ENCODE measurements at places on chromosomes 4 and X.
A peak's percentile ranks its signal among the peaks of the same experiment; 100 is the strongest.

- no peak for DNase-seq
Measured at GRCh38 chrX:16788477-16788876, 2.2 kb downstream of the TXLNG start.

DNA sequence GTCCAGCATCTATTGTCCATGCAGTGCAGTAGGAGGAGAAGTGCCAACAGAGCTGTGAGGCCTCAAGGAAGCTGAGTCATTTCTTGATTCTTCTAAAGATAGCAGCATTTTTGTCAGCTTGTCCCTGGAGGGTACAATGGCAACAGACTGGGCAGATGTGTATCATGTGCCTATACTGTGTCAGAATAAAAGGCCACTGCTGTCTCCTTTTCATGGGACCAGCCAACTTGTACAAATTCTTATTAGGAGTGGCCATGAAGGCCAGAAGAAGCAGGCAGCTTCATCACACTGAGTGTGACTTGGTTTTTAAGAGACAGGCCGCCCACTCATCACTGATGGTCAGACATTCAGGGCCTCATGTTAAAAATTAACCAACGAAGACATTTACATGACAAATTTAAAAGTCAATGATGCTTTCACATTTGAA lies 185.0 kb upstream of the FAM241A start:
- no peak for DNase-seq

- no peak for DNase-seq
Measured at GRCh38 chr4:23297327-23297726, 592.5 kb downstream of the PPARGC1A start.

- DNase-seq: peak; percentile 53
Measured at GRCh38 chr4:101693842-101694398, 96.6 kb upstream of the BANK1 start.

DNA sequence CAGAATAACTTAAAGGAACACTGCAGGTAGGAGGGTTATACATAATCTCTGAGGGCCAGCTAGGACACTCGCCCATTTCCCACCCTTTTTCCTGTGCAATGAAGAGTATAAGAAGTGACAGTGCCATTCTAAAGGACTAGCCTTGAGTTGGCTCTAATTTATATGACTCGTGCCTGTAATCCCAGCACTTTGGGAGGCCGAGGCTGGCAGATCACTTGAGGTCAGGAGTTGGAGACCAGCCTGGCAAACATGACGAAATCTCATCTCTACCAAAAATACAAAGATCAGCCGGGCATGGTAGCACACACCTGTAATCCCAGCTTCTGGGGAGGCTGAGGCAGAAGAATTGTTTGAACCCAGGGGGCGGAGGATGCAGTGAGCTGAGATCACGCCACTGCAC lies 4.4 kb downstream of the TBC1D1 start:
- DNase-seq: no peak

DNA sequence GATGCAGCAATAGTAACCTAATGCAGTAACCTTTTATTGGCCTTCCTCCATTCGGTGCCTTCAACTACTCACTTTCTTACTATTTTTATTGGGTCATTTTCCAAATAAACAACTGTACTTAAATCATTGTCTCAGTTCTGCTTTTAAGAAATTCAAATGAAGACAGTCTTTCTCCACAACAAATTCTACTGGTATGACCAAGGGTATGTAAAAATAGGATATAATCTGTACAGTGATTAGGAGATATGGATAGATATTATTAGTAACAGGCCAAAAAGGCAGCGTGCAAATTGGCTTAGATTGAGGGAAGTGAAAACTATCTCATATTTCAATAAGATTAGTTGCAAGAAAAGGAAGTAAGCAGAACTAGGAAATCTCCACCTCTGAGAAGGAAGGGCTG lies 177.4 kb upstream of the PPP1R2C start:
- no peak for DNase-seq

DNA sequence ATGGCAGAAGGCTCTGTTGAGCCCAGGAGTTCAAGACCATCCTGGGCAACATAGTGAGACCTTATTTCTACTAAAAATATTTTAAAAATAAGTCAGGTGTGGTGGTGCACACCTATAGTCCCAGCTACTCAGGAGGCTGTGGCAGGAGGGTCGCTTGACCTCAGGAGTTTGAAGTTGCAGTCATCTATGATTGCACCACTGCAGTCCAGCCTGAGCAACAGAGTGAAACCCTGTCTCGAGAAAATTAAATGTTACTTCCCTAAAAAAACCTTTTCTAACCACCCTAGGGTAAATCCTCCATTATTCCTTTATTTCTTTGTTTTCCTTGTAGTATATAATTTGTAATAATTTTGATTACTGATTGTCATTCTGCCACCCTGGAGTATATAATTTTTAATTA lies 7.9 kb downstream of the FAM200B start:
- no peak for DNase-seq

DNA sequence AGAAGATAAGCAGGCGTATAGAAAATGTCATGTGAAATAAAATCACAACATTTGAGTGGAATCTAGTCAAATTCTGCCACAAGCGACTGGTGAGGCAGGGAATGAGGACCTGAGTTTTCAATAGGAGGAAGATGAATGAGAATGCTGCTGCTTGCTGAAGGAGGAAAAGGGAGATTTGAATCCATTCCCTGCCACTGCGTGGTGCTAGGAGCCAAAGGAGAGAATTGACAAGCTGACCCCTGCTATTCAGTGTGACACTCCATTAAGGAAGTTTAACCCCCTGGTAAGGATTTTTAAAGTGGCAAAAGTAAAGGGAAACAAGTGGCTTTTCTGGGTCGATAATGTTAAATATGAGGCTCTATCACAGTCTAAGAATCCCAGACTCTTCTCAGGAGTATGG lies 314.0 kb downstream of the NAF1 start:
- no peak for DNase-seq

DNA sequence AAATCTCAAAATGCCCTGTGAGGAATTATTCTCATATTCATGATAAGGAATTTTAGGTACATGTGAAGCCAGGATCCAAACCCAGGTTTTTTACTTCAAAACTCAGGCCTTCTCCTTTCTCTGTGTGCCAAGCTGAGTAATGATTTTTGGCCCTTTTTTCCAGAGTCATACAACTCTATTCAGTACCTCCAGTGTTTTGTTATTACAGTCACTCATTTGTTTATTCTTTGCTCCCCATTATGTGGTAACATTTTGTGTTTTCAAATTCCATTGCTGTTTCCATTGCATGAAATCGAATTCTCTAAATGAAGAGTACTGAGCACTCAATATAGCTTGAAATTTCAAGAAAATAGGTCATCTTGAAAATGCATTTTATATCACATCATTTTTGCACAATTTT lies 315.4 kb downstream of the NR3C2 start:
- DNase-seq: no peak

GRCh38 chr4:110475881-110476818 lies at the start of gene ENPEP:
TSS of gene ENPEP (plus strand) at chr4:110476155. CDS start at chr4:110476415, 260 bp downstream.
- no peak for DNase-seq

DNA sequence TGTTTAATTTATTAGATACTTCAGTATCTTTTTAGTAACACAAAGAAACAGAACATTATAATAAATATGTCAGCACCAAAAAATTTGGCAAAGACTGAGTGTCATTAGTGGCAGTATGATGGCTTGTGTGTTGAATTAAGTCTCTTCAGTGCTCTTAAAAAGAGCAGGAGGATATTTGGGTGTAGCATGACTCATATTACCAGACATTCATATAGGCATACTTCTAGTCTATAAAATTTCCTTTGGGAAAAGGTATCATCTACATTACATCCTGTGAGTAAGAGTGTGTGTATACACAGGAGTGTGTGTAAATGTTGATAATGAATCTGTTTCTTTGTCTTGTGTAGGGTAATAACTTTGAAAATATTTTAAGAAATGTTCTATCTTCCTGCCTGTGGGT lies 135.7 kb downstream of the CNKSR2 start:
- peak; percentile 55 for DNase-seq

DNA sequence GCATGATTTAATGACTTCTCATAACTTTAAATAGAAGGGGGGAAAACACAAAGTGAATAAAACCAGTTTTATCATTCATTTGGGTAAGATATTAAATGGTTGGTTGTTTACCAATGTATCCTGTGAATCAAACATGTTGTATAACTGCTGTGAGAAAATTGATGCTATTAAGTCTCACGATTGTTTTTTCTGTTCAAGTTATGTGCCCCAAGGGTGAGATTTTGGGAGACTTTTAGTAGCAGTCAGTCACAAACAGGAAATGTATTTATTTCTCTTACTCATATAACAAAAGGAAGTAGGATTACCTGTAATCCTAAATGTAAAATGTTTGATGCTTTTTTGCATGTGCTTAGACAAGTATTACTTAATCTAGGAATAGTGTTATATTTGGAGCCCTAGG lies 39.2 kb downstream of the MTHFD2L start:
- no peak for DNase-seq

GRCh38 chr4:3250956-3251690 lies 2.2 kb downstream of the MSANTD1 start:
- no peak for DNase-seq

GRCh38 chr4:11468901-11469300 lies 40.2 kb upstream of the HS3ST1 start:
- DNase-seq: no peak

- DNase-seq: no peak
Measured at GRCh38 chr4:15851969-15852368, 73.8 kb downstream of the CD38 start.

- no peak for DNase-seq
Measured at GRCh38 chr4:106775636-106776035, 260.5 kb downstream of the DKK2 start.

- no peak for DNase-seq
Measured at GRCh38 chr4:26473893-26474292, 16.4 kb downstream of the CCKAR start.

- DNase-seq: no peak
Measured at GRCh38 chr4:19707876-19708275, 543.8 kb upstream of the SLIT2 start.

GRCh38 chrX:119488749-119489148 lies 20.5 kb downstream of the SLC25A5 start:
- DNase-seq: peak; percentile 6

GRCh38 chrX:132071254-132071653 lies 48.2 kb downstream of the STK26 start:
- no peak for DNase-seq

DNA sequence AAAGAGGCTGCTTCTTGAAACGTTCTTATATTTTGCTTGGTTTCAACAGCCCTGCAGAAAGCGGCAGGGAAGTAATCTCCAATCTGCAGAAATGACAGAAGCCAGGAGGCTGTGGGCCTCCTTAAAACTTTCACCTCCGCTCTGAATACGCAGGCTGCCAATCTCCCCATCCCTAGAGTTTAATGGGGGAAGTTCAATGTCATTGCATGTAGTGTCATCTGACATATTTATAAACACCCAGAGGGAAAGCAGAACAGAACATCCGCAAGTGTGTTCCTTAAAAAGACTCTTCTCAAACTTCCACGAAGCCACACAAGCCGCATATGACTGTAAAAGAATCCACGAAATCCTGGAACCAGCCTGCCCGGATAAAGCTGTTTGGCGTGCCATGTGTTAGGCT lies 148.8 kb upstream of the TBL1X start:
- no peak for DNase-seq

- no peak for DNase-seq
Measured at GRCh38 chrX:40867352-40867751, 132.0 kb upstream of the MED14 start.

DNA sequence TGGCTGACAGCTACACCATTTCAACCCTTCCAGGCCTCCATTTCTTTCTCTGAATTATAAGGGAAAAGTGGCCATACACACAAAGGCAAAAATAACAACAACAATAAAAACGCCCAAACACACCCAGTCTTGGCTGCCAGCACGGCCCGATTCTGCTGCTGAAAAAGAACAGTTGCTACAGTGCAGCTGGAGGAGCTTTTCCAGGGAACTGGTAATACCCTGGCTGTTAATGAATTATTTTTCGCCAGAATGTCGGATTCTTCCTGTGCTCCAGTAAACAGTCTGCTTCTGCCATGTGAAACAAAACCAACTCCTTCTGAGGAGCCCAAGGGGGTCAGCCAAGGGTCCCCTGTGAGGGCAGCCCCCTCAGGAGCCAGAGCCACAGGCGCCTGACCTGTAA lies 6.6 kb downstream of the RAI2 start:
- DNase-seq: no peak

Measured in NCI-H2029 treated with DMSO at 0.1 percent for 48 hours (cell line).